SJSA1 (cell line): ENCODE measurements at places on chromosomes 7 and 10. TPM values are rescaled to one million over a fixed set of nuclear protein-coding genes. Genes with fewer than 3 reads are reported as not detected.

IRF5 gene
- 0.08 TPM in 1 of 2 replicates, not detected in the other for total RNA-seq

IFRD1 gene
- total RNA-seq = 86.7 and 89.6 TPM in 2 replicates

DNA sequence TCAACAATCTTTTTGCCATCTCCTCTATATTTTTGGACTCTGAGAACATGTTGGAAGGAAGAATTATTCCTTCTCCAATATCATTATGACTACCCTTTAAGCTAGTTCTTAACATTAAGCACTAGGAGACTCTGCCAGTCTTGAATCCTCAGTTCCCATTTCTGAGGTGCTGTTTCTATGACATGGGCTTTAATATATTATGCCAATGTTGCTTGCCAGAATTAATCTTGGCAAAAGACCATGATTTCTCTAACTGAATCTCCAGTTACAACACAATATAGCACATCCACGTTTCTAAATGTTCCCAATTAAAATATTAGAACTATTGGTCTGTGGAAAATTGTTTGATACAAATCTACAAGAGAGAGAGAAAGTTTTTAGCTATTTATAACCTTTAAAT, 250.0 kb downstream of the HGF start:
- H3K4me3 ChIP-seq = no peak overlapping the region
- no peaks in the 10 kb centered on the region for H3K27me3 ChIP-seq
- no peak overlapping the region for H3K27ac ChIP-seq
- no peaks in the 10 kb centered on the region for H3K36me3 ChIP-seq

DNA sequence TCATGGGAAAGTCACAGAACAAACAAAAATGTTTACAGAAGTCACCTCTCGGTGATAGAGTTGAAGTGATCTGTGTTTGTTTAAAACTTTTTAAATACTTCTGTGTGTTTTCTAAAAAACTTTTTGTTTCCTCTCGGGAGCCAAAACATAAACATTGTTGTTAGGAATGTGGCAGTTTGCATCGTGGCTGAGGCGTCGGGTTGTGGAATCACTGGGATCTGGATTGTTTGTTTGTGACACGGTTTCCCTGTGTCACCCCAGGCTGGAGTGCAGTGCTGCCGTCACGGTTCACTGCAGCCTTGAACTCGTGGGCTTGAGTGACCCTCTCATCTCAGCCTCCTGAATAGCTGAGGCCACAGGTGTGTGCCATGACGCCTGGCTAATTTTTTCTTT, 29.0 kb upstream of the SUN1 start:
- no peak for DNase-seq
- H3K4me3 ChIP-seq = no peak overlapping the region
- H3K4me1 ChIP-seq = peaks cover 6% of the 10 kb centered on the region
- no peaks in the 10 kb centered on the region for H3K27me3 ChIP-seq
- H3K36me3 ChIP-seq = no peaks in the 10 kb centered on the region

- no peaks in the 10 kb centered on the region for H3K36me3 ChIP-seq
- DNase-seq = no peak
- H3K4me1 ChIP-seq = peaks cover 44% of the 10 kb centered on the region
- no peak overlapping the region for H3K4me3 ChIP-seq
- no peak overlapping the region for H3K27ac ChIP-seq
- H3K27me3 ChIP-seq = no peaks in the 10 kb centered on the region
Observed at GRCh38 chr7:40760293-40760964, 625.6 kb downstream of the SUGCT start.

COL26A1 gene
- not detected in 2 replicates for total RNA-seq

DNA sequence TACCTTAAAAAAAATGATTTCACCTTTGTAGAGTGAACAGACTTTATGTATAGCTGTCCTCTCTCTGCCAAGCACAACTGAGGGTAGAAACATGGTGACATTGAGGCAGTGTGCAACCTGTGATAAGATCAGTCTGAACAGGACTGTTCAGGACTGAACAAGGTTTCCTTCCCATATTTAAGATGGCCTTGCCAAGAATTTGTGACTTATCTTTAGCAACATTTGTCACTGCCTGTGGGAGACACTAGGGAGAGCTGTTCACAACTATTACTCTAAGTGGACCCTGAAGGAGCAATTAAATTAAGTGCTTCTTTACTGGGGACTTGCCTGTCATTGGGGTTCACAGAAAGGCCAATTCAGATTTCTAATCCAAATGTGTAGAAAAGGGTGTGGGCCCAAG, 6.7 kb downstream of the OR13A1 start:
- no peaks in the 10 kb centered on the region for H3K36me3 ChIP-seq
- H3K4me1 ChIP-seq = no peaks in the 10 kb centered on the region
- no peak overlapping the region for H3K27ac ChIP-seq
- no peaks in the 10 kb centered on the region for H3K27me3 ChIP-seq

GRCh38 chr10:61792921-61793320, 108.6 kb upstream of the ARID5B start:
- DNase-seq = peak; percentile 30
- no peaks in the 10 kb centered on the region for H3K36me3 ChIP-seq
- H3K27ac ChIP-seq = no peak overlapping the region
- H3K4me1 ChIP-seq = peaks cover 29% of the 10 kb centered on the region

LRGUK gene
- total RNA-seq = 0.05 TPM in 1 of 2 replicates, not detected in the other

GRCh38 chr7:12127455-12127854, 83.6 kb upstream of the TMEM106B start:
- no peak overlapping the region for H3K4me3 ChIP-seq
- H3K4me1 ChIP-seq = no peaks in the 10 kb centered on the region
- no peaks in the 10 kb centered on the region for H3K27me3 ChIP-seq
- no peaks in the 10 kb centered on the region for H3K36me3 ChIP-seq

- no peak for DNase-seq
- H3K36me3 ChIP-seq = no peaks in the 10 kb centered on the region
- no peak overlapping the region for H3K4me3 ChIP-seq
- peaks cover 7% of the 10 kb centered on the region; the same call in 1 of the 2 replicates for H3K27me3 ChIP-seq
- no peaks in the 10 kb centered on the region for H3K4me1 ChIP-seq
Observed at GRCh38 chr10:132859084-132859855, 73.3 kb upstream of the NKX6-2 start.

- DNase-seq = no peak
- H3K36me3 ChIP-seq = no peaks in the 10 kb centered on the region
- H3K27me3 ChIP-seq = no peaks in the 10 kb centered on the region
- no peak overlapping the region for H3K4me3 ChIP-seq
Observed at GRCh38 chr7:156220701-156221100, 408.4 kb upstream of the SHH start.

- H3K36me3 ChIP-seq = no peaks in the 10 kb centered on the region
- no peaks in the 10 kb centered on the region for H3K27me3 ChIP-seq
- peak; percentile 37 for DNase-seq
- H3K4me3 ChIP-seq = no peak overlapping the region
- H3K27ac ChIP-seq = no peak overlapping the region
- peaks cover 43% of the 10 kb centered on the region for H3K4me1 ChIP-seq
Observed at GRCh38 chr10:34723750-34724149, 91.3 kb downstream of the PARD3 start.

LIPM gene
- not detected in 2 replicates for total RNA-seq
